CD4-positive, CD25-positive, alpha-beta regulatory T cell (primary cell): ENCODE measurements at places on chromosomes 4 and X. TPM values are rescaled to one million over a fixed set of nuclear protein-coding genes. Genes with fewer than 3 reads are reported as not detected.

DNA sequence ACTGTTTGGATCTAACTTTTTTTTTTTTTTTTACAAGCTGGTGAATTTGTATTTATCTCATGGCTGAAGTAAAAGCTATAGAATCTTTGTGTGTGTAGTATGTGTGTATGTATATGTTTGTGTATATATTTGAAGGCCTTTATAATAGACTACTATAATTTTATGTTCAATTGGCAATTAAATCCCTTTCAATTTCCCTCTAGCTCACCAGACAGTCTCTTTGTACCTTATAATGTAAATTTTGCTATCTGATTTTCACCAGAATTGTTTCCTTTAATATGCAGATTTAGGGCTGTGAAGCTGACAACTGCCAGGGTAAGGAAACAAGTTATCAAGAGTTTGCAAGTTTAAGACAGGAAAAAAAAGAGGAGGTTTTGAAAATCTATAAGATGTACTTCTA is 33.1 kb upstream of the MTMR8 start:
- no peak overlapping the region for H3K27ac ChIP-seq
- H3K4me1 ChIP-seq, result no peaks in the 10 kb centered on the region
- H3K4me3 ChIP-seq, result no peak overlapping the region
- DNase-seq, result no peak
- no peaks in the 10 kb centered on the region for H3K27me3 ChIP-seq

DNA sequence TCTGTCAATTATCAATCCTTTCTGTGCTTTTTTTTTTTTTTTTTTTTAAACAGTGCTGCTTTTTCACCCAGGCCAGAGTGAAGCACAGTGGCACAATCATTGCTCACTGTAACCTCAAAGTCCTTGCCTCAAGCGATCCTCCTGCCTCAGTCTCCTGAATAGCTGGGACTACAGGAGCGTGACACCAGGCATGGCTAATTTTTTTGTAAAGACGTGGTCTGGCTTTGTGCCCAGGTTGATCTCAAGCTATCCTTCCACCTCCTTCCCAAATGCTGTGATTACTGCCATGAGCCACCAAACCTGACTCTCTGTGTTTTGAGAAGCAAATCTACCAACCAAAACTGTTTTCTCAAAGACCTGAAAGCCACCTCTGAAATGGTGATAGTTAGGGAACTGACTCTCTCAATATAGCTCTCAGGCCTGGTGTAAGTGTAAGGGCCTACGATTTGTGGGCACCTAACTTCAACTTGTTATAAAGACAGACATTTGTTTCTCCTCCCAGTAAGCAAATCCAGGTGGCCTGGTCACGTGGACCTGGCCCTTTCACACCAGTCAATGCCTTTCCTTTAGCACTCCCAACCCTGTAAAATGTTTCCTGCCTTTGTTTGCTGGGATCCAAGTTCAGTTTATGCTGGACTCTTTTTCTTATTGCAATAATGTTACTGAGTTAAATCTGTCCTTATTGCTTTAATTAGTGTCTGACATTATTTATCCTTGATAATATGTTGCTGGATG is 2015.9 kb downstream of the PCDH7 start:
- DNase-seq, result no peak
- no peaks in the 10 kb centered on the region for H3K27me3 ChIP-seq
- H3K4me3 ChIP-seq, result no peak overlapping the region
- no peaks in the 10 kb centered on the region for H3K4me1 ChIP-seq

DNA sequence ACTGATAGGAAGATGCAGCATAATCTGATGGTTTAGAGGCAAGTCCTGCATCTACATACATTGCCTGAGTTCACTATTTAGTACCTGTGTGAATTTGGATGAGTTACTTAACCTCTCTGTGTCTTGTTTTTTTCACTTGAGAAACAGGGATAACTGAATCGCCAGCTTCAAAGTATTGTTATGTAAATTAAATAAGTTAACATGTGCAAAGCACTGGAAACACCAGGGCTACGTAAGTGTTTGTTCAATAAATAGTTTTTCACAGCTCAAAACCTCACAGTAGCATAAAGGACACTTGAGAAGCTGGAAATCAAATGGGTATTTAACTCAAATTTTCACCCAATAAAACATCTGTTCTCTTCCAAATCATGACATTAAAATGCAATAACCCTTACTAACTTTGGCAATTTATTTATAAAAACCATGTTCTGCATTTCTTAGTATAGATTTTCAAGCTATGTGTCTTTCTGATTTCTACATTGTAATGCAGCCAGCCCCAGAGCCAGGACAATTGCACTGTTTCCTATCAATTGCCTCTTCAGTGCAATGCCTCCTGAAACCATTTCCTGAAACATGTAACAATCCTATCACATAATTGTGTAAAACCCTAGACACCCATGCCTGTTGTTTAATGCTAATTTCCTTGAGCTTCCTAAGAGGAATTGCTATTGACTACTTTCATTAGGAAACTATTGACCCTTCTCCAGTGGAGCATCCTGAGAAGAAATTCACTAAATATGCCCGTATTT is 177.1 kb downstream of the UNC5C start:
- no peak overlapping the region for H3K27ac ChIP-seq
- H3K4me1 ChIP-seq, result no peaks in the 10 kb centered on the region
- no peaks in the 10 kb centered on the region for H3K36me3 ChIP-seq
- no peak for DNase-seq
- no peak overlapping the region for H3K4me3 ChIP-seq

DNA sequence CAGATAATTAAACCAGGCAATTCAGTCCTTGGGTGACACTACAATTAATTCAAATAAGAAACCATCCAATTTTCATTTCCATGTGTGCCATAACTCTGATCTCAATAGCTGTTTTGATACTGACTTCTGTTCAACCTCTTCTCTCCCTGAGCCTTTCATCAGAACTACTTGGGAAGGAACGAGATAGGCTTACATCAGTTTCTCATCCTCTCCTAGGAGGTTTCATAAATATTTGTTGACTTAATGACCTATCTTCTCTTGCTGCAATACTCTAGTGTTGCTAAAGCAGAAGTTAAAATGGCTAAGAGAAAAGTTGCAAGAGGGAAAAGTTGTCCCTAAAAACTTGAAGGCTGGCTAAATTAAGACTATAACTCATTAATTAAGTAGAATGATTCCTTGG is 41.8 kb downstream of the PRKG2 start:
- no peaks in the 10 kb centered on the region for H3K36me3 ChIP-seq
- DNase-seq, result no peak
- H3K4me3 ChIP-seq, result no peak overlapping the region
- no peak overlapping the region for H3K27ac ChIP-seq
- no peaks in the 10 kb centered on the region for H3K4me1 ChIP-seq
- H3K27me3 ChIP-seq, result no peaks in the 10 kb centered on the region

DNA sequence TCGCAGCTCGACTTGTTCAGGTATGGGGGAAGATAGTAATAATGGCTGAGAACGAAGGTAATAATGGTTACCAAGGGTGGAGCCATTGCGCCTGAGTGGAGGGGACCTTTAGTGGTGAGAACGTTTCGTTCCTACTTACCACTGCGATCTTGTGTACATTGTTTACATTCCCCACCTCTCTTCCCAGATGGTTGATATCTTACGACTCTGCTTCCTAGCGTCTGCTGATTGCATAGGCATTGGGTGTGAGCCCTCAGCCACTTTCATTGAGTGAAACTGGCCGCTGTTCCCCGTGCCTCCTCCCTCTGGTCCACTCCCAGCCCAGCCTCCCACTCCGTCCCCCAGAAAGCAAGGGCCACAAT is 850 bp downstream of the IGBP1 start:
- H3K27ac ChIP-seq, result peak overlapping the region; percentile 86
- H3K4me1 ChIP-seq, result peaks cover 19% of the 10 kb centered on the region
- H3K27me3 ChIP-seq, result no peaks in the 10 kb centered on the region
- H3K4me3 ChIP-seq, result peak overlapping the region; percentile 97

DNA sequence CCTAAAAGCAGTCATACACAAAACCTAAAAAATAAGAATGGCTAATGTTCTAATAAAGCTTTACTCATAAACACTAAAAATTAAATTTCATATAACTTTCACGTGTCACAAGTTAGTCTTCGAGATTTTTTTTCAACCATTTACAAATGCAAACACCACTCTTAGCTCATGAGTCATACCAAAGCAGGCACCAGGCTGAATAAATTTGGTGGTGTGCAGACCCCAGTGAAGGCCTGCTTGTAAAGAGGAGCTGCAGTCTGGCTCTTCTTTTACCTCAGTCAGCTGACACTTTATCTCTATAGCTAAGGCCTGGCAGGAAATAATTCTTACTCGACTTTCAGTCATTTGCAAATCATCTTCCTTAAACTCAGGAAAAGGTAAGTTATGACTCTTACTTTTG is 37.4 kb downstream of the CLOCK start:
- peaks cover 20% of the 10 kb centered on the region for H3K36me3 ChIP-seq
- no peaks in the 10 kb centered on the region for H3K4me1 ChIP-seq
- no peak for DNase-seq
- no peaks in the 10 kb centered on the region for H3K27me3 ChIP-seq
- no peak overlapping the region for H3K4me3 ChIP-seq

DNA sequence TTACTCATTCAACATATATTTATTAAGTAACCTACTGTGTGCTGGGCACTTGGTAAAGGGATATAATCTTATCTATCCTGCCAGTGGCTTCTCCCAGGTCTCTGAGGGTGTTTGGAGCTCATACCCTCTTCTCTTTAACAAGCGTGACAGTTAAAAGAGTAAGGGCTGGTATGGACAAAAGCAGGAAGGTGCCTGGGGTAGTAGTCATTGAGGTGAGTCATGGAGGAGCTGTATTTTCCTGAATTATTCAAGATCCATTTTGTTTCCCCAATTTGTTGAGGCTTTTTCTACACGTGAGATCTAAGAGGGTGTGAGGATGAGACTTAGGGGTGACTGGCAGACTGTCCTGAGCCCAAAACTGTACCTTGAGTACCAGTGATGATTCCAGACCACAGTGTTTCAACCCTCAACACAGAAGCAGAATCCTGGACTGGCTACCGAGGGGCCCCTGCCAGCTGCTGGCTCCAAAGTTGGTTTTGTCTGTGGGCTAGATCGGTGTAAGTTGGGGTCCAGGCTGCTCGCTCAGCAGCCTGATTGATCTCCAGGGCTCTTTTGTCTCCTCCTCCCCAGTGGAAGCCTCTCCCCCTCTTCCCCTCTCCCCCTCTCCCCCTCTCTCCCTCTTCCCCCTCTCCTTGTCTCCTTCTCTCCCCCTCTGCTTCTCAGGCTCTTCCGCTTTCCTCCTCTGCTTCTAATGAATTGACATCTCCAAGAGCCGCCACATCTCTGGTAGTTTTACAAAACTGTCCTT is at the start of gene DRP2:
DRP2 (plus strand) TSS at position 671 of the 748 bp plus-strand sequence. CDS start 11,862 bp downstream, outside the sequence.
- DNase-seq, result no peak
- H3K27me3 ChIP-seq, result no peaks in the 10 kb centered on the region

DNA sequence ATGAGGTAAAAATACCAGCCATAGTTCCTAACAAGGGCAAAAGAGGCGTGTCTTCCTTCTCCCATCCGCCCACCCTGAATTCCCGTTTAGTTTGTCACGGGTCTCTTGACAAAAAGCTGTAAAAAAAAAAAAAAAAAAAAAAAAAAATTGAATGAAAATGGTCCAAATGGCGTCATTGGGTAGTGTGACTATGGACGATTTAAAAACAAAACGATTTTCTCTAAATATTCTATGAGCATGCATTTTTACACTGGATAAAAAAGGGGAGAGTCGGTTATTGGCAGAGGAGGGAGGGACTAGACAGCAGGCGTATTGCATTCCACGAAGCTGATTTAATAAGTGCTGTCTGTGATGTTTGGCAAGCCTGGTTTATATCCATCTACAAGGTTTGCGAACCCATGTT is at the start of gene FAM133A:
FAM133A (plus strand) TSS at position 338 of the 403 bp plus-strand sequence. CDS start 35,214 bp downstream, outside the sequence.
- H3K27me3 ChIP-seq, result no peaks in the 10 kb centered on the region
- peaks cover 7% of the 10 kb centered on the region for H3K4me1 ChIP-seq
- no peaks in the 10 kb centered on the region for H3K36me3 ChIP-seq
- peak; percentile 4 for DNase-seq

GRCh38 chr4:80393970-80394250 is 58.4 kb downstream of the CFAP299 start:
- no peaks in the 10 kb centered on the region for H3K36me3 ChIP-seq
- no peak overlapping the region for H3K4me3 ChIP-seq
- H3K27me3 ChIP-seq, result no peaks in the 10 kb centered on the region
- no peaks in the 10 kb centered on the region for H3K4me1 ChIP-seq

DNA sequence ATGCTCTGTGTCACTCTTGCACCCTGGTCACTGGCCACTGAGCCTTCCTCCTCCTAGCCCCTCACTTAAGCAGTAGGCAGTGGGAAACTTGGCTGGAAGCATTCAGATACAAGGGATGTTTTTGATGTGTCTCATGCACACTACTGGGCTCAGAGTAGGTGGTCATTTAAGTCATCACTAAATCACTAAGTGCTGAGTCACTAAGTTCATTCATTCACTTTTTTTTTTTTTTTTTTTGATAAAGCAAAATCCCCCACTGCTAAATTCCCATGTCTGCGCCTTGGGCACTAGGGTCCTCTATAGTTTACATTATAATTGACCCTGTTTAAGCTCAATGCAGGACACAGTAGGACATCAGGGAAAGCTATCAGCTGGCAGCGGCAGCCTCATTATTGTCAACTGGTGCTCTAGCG is 182.4 kb upstream of the MBNL3 start:
- H3K27ac ChIP-seq, result no peak overlapping the region
- no peak overlapping the region for H3K4me3 ChIP-seq
- H3K27me3 ChIP-seq, result no peaks in the 10 kb centered on the region

- no peak for DNase-seq
- H3K36me3 ChIP-seq, result no peaks in the 10 kb centered on the region
These were observed 97.2 kb downstream of the CPZ start for GRCh38 chr4:8689741-8690140.

- H3K27me3 ChIP-seq, result no peaks in the 10 kb centered on the region
- no peak overlapping the region for H3K27ac ChIP-seq
- no peaks in the 10 kb centered on the region for H3K36me3 ChIP-seq
- no peak overlapping the region for H3K4me3 ChIP-seq
- H3K4me1 ChIP-seq, result no peaks in the 10 kb centered on the region
These were observed 1047.7 kb downstream of the C4orf33 start for GRCh38 chr4:130143656-130144055.

GRCh38 chr4:137774501-137774900 is 242.2 kb upstream of the PCDH18 start:
- no peaks in the 10 kb centered on the region for H3K4me1 ChIP-seq
- no peak overlapping the region for H3K4me3 ChIP-seq

- H3K27ac ChIP-seq, result no peak overlapping the region
- DNase-seq, result no peak
- no peak overlapping the region for H3K4me3 ChIP-seq
- no peaks in the 10 kb centered on the region for H3K36me3 ChIP-seq
- H3K4me1 ChIP-seq, result no peaks in the 10 kb centered on the region
These were observed 27.8 kb downstream of the PIR start for GRCh38 chrX:15465347-15465746.

- DNase-seq, result no peak
- H3K27ac ChIP-seq, result no peak overlapping the region
- no peaks in the 10 kb centered on the region for H3K4me1 ChIP-seq
- no peaks in the 10 kb centered on the region for H3K36me3 ChIP-seq
- H3K27me3 ChIP-seq, result no peaks in the 10 kb centered on the region
These were observed 174.8 kb downstream of the PDGFRA start for GRCh38 chr4:54403700-54404453.

GRCh38 chr4:98527534-98528269 is 130.7 kb downstream of the TSPAN5 start:
- H3K4me1 ChIP-seq, result peaks cover under 1% of the 10 kb centered on the region
- H3K27ac ChIP-seq, result no peak overlapping the region
- no peak for DNase-seq
- no peaks in the 10 kb centered on the region for H3K27me3 ChIP-seq
- no peaks in the 10 kb centered on the region for H3K36me3 ChIP-seq

- peaks cover 14% of the 10 kb centered on the region for H3K27me3 ChIP-seq
- H3K4me1 ChIP-seq, result peaks cover 6% of the 10 kb centered on the region
- no peak overlapping the region for H3K4me3 ChIP-seq
- H3K36me3 ChIP-seq, result no peaks in the 10 kb centered on the region
- H3K27ac ChIP-seq, result no peak overlapping the region
These were observed 53.9 kb downstream of the ENPP6 start for GRCh38 chr4:184163813-184164212.

The CFI gene
- not detected for total RNA-seq

The TMEM271 gene
- not detected for total RNA-seq

The ZDHHC9 gene
- total RNA-seq, result 2.4 TPM

The EPHA5 gene
- total RNA-seq, result not detected

The EMCN gene
- total RNA-seq, result not detected

The CENPU gene
- 11.0 TPM for total RNA-seq

The C4orf54 gene
- not detected for total RNA-seq
